Fibroblast of skin of left quadriceps (primary cell): ENCODE measurements at places on chromosomes 4 and X.

DNA sequence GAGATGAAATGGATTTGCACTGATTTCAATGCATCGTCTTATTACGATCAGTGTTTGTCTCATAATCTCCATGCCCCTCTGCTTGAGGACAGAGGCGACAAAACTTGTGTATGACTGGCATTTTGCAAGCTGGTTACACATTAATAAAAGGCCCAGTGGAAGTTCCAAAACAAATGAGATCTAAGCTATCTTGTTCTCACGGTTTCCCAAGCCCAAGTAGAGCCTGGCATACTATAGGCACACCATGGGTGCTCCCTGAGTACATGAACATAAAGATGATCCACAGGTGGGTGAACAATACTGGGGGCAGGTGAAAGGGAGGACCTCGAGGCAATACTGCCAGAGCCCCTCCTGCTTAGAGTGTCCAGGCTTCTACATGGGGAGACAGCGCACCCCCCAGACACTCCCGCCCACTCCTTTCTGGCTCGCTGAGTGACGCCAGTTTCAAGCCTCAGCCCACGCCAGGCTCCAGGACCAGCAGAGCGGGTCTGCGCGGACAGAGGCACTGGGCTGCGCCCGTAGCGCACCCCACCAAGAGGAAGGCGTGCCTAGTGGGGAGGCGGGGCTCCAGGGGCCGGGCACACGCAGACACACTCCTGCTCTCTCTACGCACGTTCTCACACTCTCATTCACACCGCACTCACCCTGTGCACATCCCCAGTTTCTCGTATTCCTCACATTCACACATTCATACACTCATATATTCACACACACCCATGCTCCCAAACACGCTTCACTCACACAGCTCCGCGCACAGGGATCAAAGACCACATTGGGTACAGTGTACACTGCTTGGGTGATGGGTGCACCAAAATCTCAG lies 8.9 kb upstream of the GSX2 start:
- no peak for DNase-seq

- peak; percentile 76 for DNase-seq
These were observed 203.4 kb downstream of the MAML3 start for GRCh38 chr4:139950568-139950967.

- no peak for DNase-seq
These were observed 753.5 kb upstream of the PABPC4L start for GRCh38 chr4:134955059-134955458.

- no peak for DNase-seq
These were observed 351.0 kb upstream of the SPANXN1 start for GRCh38 chrX:144896323-144896722.

DNA sequence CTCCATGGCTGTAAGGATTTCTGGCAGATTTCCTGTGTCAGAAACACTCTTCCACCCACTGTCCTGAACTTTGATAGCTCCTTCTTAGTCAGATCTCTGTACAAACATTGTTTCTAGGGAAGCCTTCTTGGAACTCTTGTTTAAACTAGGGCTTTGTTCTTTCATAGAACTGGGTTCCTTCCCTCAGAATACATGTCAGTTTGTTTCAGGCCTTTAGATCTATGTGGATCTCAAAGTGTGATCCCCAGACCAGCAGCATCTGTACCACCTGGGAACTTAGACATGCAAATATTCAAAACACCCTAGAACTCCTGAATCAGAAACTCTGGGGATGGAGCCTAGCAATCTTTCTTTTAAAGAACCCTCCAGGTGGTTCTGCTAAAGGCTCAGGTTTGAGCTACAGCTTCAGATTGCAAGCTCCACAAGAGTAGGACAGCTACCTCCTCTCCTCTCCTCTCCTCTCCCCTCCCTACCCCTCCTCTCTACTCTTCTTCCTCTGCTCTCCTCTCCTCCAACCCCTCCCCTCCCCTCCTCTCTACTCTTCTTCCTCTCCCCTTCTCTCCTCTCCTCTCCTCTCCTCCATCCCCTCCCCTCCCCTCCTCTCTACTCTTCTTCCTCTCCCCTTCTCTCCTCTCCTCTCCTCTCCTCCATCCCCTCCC lies 12.7 kb downstream of the RASSF6 start:
- DNase-seq = no peak

- no peak for DNase-seq
These were observed 562.2 kb downstream of the ACTRT1 start for GRCh38 chrX:127490000-127490399.

DNA sequence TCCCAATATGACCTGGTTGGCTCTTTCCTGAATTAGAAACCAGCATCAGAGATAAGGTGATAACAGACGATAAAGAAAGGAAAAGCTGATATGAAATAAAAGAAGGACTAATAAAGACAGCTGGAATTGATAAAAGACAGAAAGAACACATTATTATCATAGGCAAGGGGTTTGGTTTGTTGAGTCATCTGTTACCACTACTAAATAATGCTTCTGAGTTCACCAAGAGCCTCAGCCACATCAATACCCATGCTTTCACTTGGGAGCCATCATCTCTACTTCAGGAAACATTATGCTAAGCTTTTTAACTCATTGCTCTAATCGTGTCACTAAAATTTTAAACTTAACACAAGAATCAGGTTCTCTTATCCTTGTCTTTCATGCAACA lies 27.6 kb downstream of the ANXA5 start:
- DNase-seq = peak; percentile 66

DNA sequence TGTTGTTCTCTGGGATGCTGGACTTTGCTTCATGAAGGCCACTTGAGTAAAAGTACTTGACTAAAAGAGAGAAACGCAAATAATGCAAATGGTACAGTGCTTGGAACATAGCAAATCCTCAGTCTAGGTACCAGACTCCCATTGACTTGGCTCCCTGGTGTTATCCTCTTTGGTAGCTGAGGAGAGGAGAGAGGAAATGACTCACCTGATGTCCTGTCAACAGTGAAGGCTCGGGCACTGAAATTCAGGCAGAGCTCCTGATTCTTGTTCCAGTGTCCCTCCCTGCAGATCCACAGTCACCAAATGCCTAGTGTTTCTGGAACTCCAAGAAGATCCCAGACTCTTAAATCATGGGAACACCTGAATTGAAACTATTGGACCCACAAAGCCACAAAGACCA lies 22.5 kb upstream of the TCEAL4 start:
- no peak for DNase-seq

DNA sequence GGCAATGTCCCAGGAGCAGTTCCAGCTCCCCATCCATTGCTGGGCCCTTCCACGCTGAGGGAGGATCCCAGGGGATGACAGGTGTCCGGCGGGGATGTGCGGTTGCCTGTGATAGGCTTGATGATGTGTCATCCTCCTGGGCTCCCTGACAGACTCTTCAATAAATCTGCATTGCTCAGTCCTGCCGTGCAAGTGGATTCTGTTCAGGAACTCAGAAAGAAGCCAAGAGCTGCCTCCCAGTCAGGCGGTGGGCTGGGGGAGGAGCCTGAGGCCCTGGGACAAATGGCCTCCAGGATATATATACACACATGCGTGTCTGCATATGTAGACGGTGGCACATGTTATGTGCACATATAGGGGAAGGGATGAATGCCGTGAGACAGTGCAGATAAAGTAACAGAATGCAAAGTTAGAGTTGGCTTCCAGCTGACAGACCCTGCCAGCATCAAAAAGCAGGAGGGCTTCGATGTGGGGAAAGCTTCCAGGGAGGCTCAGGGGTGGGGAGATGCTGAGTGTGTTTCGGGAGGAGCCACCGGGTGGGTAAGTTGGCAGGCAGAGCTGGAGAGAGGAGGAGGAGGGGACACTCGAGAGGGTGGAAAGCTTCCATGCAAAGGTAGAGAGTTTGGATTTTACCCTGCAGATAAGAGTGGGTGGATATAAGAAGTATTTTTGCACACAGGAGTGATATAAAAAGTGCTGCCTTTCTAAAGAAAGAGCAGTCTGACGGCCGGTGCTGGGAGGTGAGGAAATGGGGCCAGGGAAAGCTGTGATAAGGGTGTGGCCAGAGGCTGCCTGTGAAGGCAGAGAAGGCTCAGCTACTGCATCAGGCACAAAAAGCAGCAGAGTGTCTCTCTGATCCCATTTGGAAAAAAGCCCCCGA lies 28.5 kb upstream of the CRMP1 start:
- DNase-seq = no peak

GRCh38 chr4:92305878-92306520 lies 2.2 kb downstream of the GRID2 start:
- DNase-seq = no peak

GRCh38 chr4:6944301-6945051 lies 34.9 kb downstream of the TBC1D14 start:
- no peak for DNase-seq

DNA sequence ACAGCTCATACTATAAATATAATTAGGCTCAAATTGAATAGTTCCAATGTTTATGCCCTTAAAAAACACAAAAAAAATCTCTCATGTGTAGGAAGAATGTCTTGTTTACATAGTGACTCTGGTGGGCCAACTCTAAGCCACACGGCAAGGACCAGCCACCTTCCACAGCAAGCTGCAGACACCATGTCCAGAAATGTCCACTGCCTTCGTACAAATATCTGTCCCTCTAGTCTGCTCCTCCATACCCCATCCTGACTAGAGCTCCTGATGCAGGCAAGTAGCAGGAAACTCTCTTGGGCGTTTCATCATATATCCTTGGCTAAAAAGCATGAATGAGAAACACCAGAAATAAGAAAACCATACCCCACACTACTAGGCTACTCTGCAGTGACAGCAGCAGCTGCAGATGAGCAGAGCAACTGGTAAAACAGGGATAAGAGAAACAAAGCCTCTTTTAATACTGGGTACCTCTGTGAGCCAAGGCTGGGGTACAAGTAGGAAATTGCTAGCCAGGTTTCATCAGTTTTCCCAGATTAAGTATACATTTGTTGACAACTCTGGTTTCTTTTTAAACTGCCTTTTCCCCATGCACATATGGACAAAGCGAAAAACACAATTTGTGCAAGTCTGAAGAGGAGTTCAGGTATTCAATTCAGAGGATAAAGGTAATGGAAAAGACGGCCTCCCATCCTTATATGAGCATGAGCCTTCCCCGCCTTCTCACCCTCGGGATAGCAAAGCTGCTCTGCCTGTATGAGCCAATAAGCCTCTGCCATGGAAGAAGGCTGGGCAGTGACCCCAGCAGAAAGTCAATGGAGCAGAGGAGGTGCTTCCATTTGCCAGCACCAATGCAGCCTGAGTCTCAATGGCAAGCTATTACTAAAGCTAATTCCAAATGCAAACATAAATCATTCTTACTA lies 245.4 kb downstream of the DCLK2 start:
- no peak for DNase-seq
